AG09319 (cell line): ENCODE measurements at places on chromosomes 12 and 14.

DNA sequence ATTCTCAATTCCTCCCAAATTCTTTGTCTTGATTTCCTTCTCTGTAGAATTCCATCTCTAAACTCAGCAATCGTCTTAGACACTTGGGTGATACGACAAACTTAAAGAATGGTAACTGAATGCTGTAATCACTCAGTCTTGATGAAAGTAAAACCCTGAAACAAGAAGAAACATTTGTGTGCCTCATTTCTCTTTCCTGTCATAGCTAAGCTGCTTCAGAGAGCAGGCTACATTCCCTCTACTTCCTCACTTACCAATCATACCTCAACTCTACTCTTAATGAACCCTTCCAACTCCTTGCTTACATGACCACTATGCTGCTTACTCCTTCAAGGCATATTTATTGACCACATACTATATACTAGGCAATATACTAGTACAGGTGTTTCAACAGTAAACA, 8.3 kb downstream of the MAP4K5 start:
- no peak for DNase-seq

DNA sequence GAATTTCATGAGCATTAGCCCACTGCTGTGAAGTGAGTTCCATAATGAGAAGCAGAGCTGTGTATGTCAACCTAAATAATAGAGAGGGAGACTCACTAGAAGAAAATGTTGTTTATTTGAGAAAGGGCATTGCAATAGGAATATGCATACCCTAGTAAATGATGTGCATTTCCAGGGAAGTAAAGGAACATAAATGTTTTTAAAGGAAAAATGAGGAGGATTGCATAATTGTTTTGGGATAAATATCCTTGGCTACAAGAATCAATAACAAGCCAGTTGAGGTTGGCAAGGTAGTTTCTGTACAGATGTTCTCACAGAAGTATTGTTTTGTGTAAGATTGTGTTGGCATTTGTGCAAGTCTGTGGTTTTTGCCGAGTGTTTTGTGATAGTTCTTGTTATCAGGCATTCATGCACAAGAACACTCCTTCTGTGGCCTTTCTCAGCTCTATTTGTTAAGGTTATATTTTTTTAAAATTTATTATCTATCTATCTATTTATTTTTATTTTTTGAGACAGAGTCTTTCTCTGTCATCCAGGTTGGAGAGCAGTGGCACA, 47.1 kb downstream of the EMP1 start:
- no peak for DNase-seq

DNA sequence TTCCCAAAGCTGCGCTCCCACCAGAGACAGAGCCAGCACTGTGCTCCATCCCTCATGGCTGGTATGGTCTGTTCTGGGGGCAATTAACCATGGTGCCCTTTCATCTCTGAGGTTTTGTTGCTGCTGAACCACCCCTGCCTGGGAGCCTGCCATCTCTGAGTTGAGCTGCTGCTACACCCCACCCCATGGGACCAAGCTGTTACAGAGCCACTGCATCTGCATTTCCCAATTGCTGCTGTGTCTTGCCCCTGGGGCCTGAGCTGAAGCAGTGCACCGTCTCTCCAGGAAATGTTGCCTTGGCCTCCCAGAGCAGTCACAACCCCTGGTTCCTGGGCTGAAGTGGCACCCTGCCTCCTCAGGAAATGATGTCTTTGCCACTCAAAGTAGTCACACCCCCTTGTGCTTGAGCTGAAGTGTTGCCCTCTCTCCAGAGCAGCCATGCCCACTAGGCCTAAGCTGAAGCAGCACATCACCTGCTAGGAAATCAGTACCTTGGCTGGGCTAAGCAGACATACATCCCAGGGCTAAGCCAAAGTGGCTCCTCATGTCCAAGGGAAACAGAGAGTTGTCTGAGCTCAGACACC, 140.3 kb downstream of the RERGL start:
- no peak for DNase-seq

- no peak for DNase-seq
Observed at GRCh38 chr12:127301876-127302275, 965.1 kb upstream of the TMEM132C start.

DNA sequence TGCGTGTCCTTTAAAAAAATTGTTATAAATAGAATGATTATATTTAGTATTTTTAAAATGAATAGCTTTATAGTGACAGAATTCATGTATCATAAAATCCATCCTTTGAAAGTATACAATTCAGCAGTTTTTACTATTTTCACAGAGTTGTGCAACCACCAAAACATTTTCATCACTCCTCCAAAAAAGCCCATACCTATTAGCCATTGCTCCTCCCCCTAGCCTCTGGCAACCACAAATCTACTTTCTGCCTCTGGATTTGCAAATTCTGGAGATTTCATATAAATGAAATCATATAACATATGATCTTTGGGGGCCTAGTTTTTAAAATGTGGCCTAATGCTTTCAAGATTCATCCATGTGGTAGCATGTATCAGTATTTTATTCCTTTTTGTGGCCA, 117.9 kb upstream of the MED13L start:
- no peak for DNase-seq

DNA sequence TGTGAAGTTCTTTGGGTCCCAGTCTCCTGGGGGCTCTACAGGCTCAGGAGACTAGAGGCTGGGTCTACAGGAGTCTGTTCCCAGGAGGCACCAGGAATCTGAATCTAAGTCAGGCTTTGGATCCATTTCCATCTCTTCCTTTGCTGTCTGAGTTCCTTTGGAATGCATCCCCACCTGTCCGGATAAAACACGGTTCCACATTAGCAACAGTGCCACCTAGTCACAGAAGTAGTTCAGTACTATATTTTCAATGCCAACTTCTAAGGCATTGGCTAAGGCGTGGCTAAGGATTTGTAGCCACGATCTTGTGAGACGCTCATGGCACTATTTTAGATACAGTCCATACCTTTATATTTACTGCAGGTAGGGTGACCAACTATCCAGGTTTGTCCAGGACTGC, 15.1 kb downstream of the ZC2HC1C start:
- DNase-seq: no peak

DNA sequence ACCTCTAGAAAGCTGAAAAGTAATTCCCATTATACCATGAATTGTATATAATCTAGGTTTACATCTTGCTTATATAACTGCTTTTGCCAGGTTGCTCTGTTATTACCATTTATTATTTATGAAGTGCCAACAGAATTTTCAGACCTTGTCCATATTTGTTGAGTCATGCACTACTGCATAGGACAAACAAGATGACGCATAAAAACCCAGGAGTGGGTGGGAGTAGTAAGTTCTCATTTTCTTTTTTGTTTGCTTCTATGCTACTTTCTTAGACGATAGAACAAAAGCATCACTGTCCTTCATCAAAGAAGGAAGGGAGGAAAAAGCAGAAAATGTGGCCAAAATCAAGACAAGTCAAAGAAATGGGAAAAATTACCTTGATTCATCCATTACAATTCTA, 119.0 kb upstream of the RASSF8 start:
- no peak for DNase-seq

DNA sequence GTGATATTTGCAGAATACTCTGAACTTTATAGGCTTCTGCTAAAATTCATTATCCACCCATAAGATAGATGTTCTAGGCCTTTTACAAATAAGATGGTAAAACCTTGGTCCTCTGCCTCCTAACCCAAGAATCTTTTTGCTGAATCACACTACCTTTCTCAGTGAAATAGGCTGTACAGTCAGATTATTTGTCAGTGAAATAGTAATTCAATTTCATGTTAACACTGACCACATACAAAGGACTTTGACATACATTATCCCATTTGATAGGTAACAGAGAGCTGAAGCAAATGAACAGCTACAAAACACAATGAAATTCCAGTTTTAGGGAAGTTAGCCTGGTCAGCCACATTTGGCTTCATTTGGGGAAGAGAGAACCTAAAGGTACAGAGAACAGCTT, 141.1 kb downstream of the PCNX1 start:
- no peak for DNase-seq

GRCh38 chr12:117408161-117408791, 46.9 kb upstream of the NOS1 start:
- no peak for DNase-seq

DNA sequence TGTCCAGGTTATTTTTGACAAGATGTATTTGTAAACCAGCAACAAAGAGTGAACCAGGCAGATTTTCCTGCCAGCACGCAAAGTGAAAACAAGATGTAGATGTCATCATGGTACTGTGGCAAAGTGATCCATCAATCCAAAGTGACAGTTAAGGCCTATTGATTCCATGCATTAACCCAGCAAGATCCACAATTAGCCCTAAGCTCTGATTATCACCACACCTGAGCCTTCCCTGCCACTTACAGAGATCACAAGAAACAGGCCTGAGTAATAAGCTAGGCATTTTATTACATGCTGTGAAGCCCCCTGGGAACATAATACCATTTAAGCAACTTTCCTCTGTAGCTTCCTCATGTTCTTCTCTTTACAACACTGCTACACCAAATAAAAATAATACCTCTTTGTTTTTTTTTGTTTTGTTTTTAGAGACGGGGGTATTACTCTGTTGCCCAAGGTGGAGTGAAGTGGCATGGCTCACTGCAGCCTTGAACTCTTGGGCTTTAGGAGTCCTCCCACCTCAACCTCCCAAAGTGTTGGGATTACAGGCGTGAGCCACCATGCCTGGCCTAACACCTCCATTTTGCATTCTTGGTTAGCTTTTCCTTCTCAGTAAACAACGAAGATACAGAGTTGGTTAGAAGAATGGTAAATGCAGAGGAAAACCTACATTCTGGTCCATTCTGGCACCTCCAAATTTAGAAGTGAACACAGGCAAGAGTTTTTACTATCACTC, 85.5 kb downstream of the STON2 start:
- DNase-seq: no peak

GRCh38 chr12:26266881-26267280, 71.5 kb downstream of the SSPN start:
- DNase-seq: no peak

DNA sequence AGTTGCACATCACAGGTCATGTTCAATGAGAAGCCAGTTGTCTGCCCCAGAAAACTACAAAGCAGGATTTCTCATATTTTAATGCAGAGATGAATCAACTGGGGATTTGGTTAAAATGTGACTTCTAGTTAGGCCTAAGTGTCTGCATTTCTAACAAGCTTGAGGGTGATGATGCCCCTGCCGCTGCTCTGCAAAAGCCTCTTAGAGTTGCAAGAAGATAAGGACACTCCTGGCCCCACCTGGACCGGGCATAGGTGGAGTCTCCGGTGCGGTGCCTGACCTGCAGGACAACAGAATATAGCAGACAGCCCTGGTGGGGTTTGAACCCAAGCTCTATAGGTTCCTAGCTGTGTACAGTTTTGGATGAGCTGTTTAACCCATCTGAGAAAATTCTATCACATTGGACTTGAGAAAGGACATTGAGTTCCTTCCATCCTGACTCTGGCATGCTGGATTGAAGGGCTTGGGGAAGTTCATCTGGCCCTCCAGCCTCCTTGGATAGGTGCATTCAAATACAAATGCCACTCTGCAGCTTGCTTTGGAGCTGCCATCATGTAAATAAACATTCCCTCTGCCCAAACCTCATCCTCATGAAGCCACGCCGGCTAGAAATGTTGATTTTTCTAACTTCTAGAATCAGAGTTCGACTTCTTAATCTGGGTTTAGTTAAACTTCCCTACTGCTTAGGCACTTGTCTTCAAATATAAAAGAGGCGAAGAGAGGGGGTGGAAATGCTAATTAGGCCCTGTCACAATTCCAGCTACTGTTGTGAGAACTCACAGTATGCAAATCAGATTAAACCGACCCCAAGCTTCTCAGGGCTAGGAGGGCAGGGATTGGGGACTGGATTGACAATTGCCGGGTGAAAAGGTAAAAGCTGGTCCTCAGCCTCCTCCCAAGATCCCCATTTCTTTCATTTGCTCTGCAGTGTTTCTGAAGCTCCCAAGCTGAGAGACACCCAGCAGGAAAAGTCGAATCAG, 1225.6 kb downstream of the VRK1 start:
- DNase-seq: no peak
